HAP-1 (cell line): ENCODE measurements at places on chromosomes 2 and 18.

DNA sequence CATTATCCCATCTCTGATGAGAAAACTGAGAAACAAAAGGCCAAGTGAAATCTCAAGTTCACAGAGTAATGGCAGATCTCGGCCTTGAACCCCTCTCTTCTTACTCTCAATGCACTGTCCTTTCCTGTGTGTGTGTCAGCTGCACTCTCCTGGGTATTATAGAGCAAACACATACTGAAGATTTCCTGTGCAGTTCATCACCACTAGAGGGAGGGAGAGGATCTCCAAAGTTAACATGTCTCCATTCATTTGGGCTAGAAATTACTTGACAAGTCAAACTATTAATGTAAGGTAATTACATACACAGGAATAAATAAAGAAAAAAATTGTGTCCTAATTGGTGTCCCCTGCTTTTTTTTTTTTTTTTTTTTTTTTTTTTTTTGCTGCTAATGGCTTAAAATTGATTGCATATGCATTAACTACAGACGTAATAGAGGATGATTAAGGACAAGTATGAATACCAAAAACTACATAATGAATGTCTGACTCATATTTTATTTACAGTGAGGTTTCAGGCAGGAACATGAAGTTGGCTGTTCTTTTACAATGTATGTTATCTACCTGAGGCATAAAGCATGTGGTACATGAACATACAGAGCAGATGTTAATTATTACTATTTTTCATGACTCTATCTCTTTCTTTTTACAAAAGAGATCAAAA, 269.2 kb downstream of the NYAP2 start:
- peak; percentile 50 for DNase-seq

- no peak for DNase-seq
Measured at GRCh38 chr2:10939058-10939457, 27.3 kb downstream of the KCNF1 start.

DNA sequence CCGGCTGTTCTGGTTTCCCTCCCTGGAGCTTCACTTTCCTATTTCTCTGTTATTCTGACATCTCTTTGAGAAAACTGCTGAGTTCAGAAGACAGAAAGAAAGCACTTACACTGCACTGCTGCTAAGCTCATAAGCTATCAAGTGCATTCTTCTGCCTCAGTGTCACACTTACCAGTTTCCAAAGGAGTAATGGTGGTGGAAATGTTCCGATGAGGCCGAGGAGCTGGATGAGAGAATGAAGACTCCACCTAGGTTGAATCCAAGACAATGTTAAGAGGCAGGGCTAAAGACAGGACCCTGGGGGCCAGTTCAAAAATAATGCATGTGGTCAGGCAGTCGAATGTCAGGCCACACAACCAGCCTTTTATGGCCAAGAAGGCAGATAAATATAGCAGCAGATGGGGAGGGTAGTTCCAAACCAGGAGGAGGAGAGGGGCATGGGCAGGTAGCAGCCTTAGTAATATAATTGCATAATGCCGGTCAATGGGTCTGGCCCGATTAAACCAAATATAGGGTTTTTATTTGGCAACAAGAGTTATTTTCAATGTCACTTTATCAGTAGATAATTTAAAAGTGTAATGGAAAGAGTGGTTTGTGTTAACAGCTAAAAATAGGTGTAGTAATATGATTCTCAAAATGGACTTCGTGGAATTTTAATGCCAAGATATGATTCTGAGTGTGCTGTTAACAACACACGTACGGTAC, at the start of gene MYOM1:
MYOM1 (minus strand) TSS at position 338 of the 705 bp plus-strand sequence. CDS start 4,745 bp downstream, outside the sequence.
- DNase-seq: no peak

GRCh38 chr2:235845245-235845644, 322.9 kb downstream of the GBX2 start:
- DNase-seq: no peak

GRCh38 chr18:48605408-48605845, 66.6 kb downstream of the CTIF start:
- peak; percentile 6 for DNase-seq

DNA sequence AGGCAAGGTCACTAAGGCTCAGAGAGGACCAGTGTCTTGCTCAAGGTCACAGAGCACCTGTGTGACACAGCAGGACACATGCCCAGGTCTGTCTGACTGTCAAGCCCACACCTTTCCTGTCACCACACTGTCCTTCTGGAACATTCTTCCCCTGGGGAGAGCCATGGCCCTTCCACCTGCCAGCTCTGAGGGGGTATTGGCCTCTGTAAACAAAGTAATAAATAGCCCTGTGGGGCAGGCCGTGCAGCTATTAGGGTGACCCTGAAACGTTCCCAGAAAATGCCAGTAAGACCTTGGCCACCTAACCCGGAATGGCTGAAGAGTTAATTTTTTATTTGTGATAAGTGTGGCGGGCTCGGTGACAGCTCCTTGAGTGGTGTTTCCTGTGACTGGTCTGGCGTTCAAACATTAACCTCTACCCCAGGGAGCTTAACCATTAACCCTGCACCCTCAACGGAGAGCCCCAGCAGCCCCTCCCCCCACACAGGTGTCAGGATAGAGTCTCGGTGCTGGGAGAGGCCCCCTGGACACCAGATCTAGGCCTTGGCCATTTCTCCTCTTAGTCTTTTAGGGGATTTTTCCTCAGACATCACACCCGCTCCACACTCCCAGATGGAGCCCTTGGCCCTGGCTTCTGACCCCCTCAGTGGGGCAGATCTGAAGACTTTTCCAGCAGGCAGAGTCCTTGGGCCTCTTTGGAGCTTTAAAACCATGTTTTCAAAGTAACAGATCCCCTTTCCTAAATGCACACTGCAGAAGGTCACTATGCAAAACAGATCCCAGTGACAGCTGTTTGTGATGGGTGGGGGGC, 36.6 kb downstream of the SCTR start:
- DNase-seq: no peak

GRCh38 chr18:22471546-22472131, 53.9 kb upstream of the CTAGE1 start:
- DNase-seq: no peak

DNA sequence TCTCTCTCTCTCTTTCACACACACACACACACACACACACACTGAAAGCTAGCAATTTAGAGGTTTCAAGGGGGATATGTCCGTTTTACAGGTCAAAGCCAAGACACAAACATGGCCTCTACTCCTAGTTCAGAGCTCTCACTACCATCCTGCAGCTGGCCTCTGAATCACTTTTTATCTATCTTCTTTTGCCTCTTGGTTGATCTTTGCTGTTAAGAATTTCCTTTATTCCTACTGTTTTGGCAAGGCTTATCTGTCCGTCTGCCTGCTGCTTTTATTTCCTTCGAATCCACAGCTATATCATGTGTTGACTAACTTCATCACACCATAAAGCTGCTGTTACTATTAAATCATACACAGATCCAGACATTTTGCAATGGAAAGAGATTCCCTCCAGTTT, 543.0 kb downstream of the PLCL1 start:
- DNase-seq: no peak

DNA sequence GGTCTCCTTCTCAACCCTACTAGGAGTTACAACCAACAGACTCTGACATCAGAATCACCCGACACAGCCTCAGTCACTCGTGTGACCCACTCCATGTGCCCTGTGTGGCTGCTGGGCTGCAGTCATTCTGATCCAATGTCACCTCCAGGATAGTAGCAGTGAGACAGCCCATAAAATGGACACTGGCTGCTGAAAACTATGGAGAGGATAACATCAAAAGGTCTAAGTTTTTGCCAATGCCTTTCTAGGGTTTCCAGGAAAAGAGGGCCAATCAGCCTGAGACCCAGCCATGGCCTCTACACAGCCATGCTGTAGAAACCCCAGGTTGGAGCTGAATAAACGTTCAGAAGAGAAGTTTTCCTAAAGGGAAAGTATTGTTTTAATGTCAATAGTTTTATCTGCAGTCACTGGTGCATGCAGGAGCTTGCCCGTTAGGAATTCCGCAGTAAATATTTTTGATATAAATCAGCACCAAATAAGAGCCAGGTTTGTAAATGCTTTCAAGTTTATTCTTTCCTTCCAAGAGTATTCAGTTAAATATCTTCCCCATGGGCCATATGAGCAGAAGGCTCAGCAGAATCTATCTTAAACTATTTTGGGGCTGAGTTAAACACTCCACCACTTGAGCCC, 92.2 kb upstream of the PID1 start:
- DNase-seq: no peak

GRCh38 chr18:49976795-49977560, 163.6 kb upstream of the ACAA2 start:
- DNase-seq: no peak

DNA sequence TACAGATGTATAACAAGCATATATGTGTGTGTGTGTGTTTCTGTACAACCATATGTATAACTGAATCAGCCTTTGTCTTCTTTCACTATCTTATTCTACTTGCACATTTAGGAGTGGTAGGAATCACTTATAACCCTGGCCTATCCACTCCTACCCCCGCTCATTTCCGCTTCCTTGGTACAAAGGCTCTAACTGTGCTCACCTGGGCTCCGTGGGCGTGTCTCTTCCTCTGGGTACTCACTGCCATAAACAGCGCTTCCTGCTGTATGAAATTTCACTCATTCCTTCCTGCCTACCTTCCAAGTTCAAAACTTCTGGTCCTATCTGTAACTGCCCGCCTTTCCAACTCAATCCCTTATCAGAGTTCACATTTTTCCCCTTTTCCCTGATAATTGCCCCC, 815.5 kb downstream of the EPHA4 start:
- no peak for DNase-seq
